ENCODE measurements at places on chromosomes 5 and 9. TPM values are rescaled to one million over a fixed set of nuclear protein-coding genes. Genes with fewer than 3 reads are reported as not detected.

GRCh38 chr5:78367318-78367991 is 7.0 kb downstream of the SCAMP1 start:
- peaks cover 59% of the 10 kb centered on the region for H3K4me1 ChIP-seq
- H3K4me3 ChIP-seq = no peak overlapping the region
- no peaks in the 10 kb centered on the region for H3K36me3 ChIP-seq
- H3K27me3 ChIP-seq = no peaks in the 10 kb centered on the region
- no peak overlapping the region for H3K27ac ChIP-seq

DNA sequence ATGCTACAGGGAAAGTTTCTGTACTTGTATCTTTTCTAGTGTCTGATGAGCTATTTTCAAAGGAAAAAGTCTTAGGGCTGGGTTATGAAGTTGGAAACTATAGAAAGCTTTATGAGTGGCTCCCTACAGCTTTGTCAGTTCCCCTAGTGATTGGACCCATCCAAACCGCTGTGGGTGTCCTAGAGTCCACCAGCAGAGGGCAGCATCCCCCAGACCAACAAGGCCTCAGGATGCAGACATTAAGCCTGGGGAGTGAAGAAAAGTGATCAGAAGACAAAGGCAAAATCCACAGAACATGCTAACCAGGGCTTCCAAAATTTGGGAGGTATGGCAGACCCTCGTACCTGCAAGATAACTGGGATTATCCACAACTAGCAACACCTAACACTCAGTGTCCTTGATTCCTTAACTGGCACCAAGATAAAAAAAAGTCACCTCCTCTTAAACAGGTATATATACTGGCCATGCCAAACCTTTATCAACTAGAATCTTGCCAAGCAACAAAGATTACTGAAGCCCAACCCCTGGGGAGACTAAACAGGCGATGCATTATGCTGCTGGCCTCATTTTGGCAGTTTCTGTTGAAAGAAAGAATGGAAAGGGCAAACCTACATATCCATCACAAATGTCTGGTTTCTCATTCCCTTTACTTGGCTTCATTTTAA is 110.4 kb upstream of the NR5A1 start:
- no peaks in the 10 kb centered on the region for H3K36me3 ChIP-seq
- peaks cover 3% of the 10 kb centered on the region for H3K27me3 ChIP-seq
- DNase-seq = peak; percentile 63

DNA sequence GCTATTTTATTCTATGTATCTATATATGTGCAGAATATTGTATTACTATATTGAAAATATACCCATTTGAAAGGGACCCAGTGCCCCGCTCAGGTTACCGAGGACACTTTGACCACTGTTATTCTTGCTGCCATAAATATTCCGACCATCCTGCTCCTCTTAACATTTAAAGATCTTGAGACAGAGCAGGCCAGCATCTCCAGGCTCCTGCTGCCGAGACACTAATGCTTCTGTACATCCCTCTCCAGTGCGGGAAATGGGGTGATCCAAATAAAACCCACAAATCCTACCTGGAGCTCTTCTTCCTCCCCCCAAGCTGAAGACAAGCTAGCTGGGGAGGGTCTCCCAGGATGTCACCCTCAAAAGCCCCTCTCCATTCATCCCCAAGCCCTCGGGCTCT is 3.9 kb downstream of the SH3PXD2B start:
- no peak for DNase-seq
- H3K4me1 ChIP-seq = peaks cover 12% of the 10 kb centered on the region
- H3K36me3 ChIP-seq = no peaks in the 10 kb centered on the region
- H3K27me3 ChIP-seq = peaks cover 18% of the 10 kb centered on the region

DNA sequence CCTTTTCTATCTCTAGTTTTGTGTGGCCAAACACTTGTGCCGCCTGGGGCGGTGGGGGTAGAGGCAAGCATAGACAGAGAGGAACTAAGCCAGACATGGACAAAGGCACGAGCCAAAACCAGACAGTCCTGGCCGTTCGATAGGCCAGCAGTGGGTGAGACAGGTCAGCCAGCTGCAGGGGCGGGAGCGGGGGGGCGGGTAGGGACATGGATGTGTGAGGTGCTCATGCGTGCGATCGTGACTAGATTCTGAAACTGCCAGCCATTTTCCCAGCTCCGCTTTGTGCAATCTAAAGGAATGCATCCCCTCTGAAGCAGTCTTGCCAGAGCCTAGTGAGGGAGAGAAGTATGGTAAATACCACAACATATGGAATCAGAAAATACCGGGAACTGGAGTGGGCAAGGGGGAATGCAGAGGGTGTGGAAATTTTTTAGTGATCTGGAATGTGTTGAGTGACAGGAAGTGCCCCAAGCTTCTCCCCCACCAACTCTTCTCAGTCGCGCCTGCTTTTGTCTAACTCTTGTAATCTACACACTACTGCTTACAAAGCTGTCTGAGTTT is 111.9 kb downstream of the NR6A1 start:
- no peaks in the 10 kb centered on the region for H3K36me3 ChIP-seq
- peak; percentile 40 for DNase-seq
- peaks cover 4% of the 10 kb centered on the region for H3K27me3 ChIP-seq

- H3K36me3 ChIP-seq = no peaks in the 10 kb centered on the region
- no peaks in the 10 kb centered on the region for H3K27me3 ChIP-seq
- no peak overlapping the region for H3K4me3 ChIP-seq
- peaks cover 2% of the 10 kb centered on the region for H3K4me1 ChIP-seq
- DNase-seq = no peak
These were observed 214.9 kb upstream of the WWC1 start for GRCh38 chr5:168076561-168076991.

DNA sequence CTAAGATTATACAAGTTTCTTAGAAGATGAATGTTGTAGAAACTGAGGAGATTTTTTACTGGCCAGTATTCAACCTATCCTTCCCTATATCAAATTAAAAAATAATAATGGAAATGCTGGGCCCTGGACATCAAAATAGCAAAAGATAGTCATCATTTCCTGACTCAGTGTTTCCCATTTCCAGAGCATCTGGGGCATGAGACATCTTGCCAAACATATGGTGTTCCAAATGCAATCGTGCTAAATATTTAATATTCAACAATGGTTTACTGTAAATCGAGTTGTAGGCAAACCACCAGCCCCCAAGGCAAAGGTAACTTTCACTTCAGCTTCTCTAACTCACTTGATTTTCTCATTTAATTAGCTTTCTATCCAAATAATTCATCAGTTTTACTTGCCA is 152.9 kb downstream of the FRMD3 start:
- H3K27ac ChIP-seq = no peak overlapping the region
- no peak overlapping the region for H3K4me3 ChIP-seq
- no peaks in the 10 kb centered on the region for H3K4me1 ChIP-seq
- peaks cover 4% of the 10 kb centered on the region for H3K36me3 ChIP-seq
- DNase-seq = no peak

DNA sequence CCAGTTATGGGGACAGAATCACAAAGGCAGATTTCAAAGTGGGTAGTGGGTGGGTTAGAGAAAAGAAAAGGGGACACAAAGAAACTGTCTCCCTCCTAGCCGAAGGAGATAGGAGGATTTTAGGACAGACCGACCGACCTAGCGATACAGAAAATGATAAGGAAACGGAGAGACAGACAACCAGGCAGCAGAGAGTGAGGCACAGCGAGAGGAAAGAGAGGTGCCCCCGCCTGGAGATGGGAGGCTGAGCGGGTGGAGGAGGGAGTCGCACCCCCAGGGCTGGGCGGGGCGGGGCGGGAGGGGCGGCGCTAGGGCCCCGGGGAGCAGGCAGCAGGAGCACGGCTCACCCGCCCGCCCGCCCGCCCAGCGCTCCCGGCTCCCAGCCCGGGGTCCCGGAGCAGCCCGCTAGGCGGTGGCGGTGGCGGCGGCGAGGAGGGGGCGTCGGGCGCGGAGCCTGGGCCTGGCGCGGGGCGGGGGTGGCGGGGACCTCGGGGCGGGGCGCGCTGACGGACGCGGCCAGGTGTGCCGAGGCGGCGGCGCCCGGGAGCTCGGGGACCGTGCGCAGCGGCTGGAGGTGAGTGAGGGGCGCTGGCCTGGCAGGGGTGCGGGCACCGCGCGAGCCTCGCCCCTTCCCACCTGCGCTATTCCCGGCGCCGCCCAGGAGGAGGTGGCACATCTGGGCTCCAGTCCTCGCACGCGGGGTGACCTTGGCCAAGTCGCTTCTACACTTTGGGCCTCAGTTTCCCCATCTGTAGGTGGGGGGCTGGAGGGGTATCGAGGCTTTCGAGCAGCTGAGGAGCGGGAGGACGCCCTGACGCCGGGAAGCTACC is 15.9 kb upstream of the SYNPO start:
- H3K36me3 ChIP-seq = no peaks in the 10 kb centered on the region
- peaks cover 36% of the 10 kb centered on the region for H3K4me1 ChIP-seq
- peaks cover 19% of the 10 kb centered on the region for H3K27me3 ChIP-seq

DNA sequence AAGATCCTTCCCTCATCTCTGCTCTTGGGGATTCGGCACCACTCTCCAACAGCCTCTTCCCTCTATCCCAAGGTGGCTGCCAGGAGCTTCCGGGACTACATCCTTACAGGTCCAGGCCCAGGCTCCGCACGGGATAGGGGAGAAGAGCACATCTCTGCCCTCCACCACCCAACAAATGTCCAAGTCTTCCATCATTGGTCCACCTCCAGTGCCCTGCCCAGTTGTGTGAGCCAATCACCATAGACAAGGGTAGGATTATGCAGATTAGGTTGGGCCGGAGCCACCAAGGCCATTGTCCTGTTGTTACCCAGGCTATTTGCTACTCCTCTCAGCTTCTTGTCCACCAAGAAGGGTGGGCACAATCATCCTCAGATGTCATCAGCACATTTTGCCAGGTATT is 9.1 kb downstream of the UNC5A start:
- DNase-seq = no peak
- H3K27me3 ChIP-seq = peaks cover 82% of the 10 kb centered on the region
- no peaks in the 10 kb centered on the region for H3K36me3 ChIP-seq
- no peak overlapping the region for H3K4me3 ChIP-seq

Gene TAF11L6
- not detected for total RNA-seq

DNA sequence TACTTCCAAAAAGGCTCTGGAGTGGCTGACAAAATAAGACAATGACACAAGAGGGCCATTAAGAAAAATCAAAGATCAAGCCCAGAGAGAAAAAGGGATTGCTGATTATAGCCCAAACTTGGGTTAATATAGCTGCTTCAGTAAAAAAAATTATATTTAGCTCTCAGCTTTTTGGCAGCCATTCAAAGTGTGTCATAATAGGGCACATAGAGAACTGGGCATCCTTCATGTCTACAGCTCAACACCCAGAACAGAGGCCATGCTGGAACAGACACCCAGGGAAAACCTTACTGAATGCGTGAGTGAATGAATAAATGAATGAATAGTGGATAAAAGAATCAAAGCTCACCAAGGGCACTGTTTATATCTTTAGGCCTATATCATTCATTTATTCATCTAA is 110.1 kb downstream of the SLIT3 start:
- no peak overlapping the region for H3K4me3 ChIP-seq
- no peaks in the 10 kb centered on the region for H3K4me1 ChIP-seq
- no peak for DNase-seq
- no peaks in the 10 kb centered on the region for H3K36me3 ChIP-seq
- H3K27me3 ChIP-seq = no peaks in the 10 kb centered on the region
- H3K27ac ChIP-seq = no peak overlapping the region

DNA sequence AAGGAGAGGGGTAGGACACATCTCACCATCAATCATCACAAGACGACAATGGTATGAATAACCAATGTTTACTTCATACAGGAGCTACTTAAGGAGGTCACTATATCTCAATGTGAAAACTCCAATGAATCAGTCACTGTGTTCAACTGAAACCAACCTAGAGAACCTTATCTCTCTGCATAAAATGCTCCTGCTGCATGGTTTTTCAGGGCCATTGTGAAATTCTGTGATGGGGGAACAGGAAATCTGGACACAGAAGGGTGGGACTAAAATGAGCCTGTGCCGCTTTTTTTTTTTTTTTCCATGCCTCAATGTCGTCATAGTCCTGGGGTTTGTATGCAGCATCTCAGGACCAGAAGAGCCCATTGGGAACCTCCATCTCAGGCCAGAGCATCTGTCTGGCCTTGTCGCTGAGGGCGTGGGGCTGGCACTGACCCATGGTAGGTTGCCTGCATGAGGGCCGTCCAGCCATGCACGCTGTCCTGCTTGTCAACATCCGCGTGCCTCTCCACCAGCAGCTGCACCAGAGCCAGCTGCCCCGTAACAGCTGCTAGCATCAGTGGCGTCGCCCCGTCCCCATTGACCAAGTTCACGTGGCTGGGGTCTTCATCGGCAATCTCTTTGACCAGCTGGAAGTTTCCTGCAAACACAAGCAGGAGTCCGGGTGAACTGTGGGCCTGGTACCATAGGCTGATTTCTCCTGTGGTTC is 12.7 kb downstream of the ANKS6 start:
- DNase-seq = no peak
- no peak overlapping the region for H3K4me3 ChIP-seq
- H3K27me3 ChIP-seq = no peaks in the 10 kb centered on the region
- H3K27ac ChIP-seq = no peak overlapping the region

- peaks cover 21% of the 10 kb centered on the region for H3K4me1 ChIP-seq
- H3K27me3 ChIP-seq = no peaks in the 10 kb centered on the region
- no peak for DNase-seq
- no peak overlapping the region for H3K4me3 ChIP-seq
- no peaks in the 10 kb centered on the region for H3K36me3 ChIP-seq
- no peak overlapping the region for H3K27ac ChIP-seq
These were observed 64.2 kb downstream of the PTPDC1 start for GRCh38 chr9:94148419-94148818.

DNA sequence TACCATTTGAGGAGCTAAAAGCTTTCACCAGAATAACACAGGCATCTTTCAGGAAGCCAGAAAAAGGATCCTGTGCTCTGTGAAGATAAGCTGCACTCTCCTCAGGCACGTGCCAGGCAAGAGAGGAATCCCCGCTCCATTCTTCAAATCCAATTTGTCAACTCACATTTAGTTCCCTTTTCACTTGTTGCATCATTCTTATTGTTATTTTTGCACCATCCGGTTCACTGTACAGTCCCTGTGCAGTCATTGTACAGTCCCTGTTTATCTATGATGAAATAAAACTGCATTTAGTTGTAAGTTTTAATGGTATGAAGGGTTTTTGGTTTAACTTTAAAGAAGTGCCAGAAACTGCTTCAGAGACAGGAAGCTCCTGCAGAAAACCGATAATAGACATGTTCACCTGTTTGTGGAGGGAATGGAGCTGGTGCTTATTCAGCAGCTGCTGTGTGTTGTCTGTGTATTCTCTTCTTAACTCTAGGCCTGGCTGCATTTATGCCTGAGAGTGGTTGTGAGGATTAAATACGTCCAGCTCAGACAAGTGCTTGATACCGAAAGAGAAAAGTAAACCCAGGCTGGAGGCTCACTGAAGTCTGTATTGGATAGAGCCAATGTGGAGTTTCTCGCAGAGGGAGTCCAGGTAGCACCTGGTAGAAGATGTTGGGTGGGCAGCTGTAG is 22.4 kb downstream of the IFNW1 start:
- peaks cover 4% of the 10 kb centered on the region for H3K27me3 ChIP-seq
- H3K4me3 ChIP-seq = no peak overlapping the region
- DNase-seq = no peak
- no peaks in the 10 kb centered on the region for H3K36me3 ChIP-seq
- H3K27ac ChIP-seq = no peak overlapping the region
- H3K4me1 ChIP-seq = no peaks in the 10 kb centered on the region

DNA sequence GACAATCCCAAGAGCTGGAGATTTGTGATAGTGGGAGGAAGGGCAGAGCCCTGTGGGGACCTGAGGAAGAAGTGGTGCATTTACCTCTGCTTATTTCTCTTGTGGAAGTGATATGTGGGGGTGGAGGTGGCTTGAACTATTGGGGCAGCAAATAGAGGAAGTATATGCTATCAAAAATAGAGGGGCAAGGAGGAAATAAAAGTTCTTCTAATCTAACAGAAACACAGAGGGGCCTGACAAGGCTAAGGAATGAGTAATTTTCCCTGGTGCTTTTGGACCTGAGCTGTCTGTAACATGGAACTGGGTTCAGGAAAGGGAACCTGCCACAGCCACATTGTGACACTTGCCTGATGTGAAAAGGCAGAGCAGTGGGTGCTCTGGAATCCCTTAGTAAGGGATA is 378.6 kb upstream of the KLF4 start:
- H3K4me3 ChIP-seq = no peak overlapping the region
- no peaks in the 10 kb centered on the region for H3K36me3 ChIP-seq
- DNase-seq = no peak
- no peak overlapping the region for H3K27ac ChIP-seq
- H3K4me1 ChIP-seq = no peaks in the 10 kb centered on the region
- peaks cover 1% of the 10 kb centered on the region for H3K27me3 ChIP-seq
